Mesothelial cell of epicardium (in vitro differentiated cells): ENCODE measurements at places on chromosomes 3 and 15.

DNA sequence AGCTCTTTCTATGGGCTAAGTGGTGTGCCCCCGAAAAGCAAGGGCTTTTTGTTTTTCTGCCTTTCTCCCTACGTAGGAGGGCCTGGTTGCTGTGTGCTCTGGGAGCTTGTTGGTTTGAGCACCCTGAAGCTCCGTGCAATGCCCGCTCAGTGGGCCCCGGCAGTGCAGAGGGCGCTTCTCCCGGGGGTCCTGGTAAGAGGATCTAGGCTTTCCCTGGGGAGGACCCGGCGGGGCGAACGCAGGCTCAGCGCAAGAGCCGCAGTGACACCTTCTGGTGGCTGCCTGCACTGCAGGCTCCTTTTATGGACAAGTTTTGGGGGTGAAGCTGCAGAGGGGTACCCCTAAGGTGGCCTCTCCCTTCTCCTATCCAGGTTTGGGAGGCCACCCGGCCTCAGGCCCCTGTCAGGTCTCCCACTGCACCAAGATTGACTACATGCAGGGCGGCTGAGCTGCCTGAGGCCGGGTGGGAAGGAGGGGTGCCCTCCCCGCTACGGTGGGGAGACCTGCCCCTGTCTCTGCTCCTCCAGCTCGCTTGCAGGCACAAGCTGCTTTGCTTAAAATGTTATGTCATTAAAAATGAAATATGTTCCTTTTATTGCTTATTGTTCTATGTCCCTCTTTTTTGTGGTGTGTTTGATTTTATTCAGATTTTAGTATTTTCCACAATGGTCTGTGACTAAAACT lies 387.9 kb downstream of the GABRG3 start:
- peak; percentile 75 for DNase-seq

DNA sequence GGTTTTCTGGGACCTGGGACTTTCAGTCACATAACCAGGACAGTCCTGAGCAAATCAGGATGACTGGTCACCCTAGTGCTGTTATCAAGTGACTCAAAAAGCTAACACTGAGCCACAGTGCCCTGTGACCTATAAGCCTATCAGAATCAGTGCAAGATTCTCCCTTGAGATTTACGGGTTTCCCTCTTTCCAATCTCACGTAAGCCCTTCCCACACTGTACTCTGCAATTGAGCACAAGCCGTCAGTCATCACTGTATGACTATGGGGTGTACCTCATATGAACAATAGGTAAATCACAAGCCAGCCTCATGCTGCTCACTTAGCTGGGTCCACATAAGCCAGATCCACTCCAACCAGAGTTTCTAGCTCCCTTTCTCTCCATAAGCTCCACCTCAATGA lies 21.0 kb upstream of the CLDN18 start:
- DNase-seq, result no peak

DNA sequence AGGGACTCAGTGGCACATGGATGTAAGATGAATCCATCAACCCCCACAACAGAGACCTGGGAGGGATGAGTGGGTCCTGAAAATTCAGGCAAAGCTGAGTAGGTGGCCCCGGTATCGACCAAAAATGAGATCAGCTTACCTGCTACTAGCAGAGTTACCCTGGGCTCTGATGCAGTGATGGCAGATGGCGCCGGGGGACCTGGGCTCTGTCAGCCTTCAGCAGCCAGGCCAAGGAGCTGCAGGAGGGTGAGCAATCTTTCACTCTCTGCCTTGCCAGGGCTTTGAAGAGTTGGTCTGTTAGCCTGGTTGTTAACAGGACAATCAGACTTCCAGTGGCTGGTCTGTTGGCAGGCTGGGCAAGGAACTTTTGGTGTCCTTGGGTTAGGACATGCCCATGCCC lies 1054.8 kb downstream of the SI start:
- DNase-seq, result no peak

DNA sequence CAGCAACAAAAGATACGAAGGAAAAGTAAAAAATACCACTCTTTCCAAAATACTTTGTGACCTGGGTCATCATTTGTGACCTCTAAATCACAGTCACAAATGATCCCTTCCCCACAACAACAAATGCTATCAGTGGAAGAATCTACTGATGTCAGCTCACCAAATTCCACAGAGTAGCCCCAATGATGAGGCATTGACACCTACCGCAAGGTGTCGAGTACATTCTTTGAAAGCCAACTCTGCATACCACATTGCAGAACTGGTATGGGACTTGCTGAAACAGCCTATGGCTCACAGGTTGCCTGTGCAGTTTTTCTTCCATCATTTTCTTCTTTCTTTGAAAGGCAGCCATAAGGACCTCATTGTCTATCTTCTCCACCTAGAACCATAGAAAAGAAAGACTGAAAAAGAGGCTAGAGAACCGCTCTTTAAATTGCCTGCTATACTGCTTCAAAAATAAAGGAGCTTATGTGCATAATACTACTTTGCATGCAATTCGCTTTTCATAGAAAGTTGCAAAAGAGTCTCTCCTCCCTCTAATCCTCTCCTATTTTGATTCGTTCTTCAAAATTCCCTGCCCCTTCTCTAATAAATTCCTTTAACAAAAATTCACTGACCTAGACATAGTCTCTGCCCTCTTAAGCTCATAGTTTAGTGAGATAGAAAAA lies 21.4 kb upstream of the KPNA1 start:
- DNase-seq, result no peak

DNA sequence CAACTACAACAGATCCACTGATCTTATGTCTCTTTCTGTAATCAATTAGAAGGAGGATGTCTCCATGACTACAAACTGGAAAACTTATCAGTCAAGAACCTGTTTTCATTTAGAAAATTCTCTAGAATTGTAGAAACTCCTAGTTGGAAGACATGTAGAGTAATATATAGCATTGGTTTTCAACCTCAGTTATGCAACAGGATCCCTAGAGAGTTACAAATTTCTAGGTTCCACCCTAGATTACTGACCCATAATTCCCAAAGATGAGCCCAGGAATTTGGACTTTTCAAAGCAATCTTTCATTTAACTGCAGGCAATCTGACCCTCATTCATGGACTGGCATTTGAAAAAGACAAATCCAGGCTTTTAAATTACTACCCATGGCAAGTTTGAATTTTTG lies 116.9 kb upstream of the RAP2B start:
- DNase-seq, result no peak

GRCh38 chr15:68787609-68788263 lies 33.0 kb downstream of the ANP32A start:
- no peak for DNase-seq

- no peak for DNase-seq
These were observed 481.5 kb downstream of the PDCD6IP start for GRCh38 chr3:34279901-34280300.

- DNase-seq, result no peak
These were observed 12.7 kb upstream of the ST3GAL6 start for GRCh38 chr3:98750276-98750919.

GRCh38 chr3:20334842-20335241 lies 148.8 kb upstream of the SGO1 start:
- no peak for DNase-seq

GRCh38 chr3:38966811-38967692 lies 84.7 kb downstream of the SCN11A start:
- DNase-seq, result no peak

GRCh38 chr3:57805674-57806073 lies 49.6 kb downstream of the SLMAP start:
- DNase-seq, result no peak

GRCh38 chr3:151156618-151157216 lies 46.3 kb downstream of the GPR171 start:
- DNase-seq, result no peak

GRCh38 chr15:94844198-94844537 lies 612.8 kb downstream of the MCTP2 start:
- no peak for DNase-seq

DNA sequence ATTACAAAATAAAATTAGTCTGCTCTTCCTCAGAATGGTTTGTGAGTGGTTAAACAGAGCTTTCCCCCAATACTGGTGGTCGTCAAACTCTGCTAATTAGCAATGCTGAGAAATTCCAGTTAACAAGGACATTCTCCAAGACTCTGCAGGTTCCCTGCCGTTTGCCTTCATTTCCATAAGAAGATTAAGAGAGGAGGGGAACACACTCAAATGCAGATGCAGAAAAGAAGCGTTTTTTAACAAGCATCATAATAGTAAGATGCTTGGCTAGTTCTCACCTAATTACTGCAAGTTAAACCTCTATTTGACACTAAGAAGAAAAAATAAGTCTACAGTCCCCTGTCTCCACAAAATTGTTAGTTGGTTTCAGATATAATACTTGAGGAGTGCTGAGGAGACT lies 3.7 kb upstream of the SOX2 start:
- no peak for DNase-seq

DNA sequence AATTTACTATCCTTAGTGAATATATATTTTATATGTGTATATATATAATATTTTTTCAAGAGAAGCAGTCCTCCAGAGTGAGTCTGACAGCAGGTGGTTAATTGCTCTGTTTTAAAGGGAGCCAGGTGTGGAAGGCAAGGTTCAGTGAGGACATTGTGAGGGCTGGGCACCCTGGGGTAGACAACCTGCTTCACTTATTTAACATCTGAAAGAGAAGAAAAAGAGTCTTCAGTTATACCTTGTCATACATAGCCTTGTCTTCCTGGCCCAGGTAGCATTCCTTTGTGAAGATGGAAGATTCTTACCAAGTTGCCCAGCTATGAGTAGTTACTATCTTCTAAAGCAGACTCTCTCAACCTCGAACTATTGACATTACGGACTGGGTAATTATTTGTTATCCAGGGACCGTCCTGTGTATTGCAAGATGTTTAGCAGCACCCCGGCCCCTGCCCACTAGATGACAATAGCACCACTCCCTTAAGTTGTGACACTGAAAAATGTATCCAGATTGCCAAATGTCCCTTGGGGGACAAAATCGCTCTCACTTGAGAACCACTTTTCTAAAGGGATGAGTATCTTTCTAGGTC lies 336.0 kb upstream of the TRIM42 start:
- no peak for DNase-seq

DNA sequence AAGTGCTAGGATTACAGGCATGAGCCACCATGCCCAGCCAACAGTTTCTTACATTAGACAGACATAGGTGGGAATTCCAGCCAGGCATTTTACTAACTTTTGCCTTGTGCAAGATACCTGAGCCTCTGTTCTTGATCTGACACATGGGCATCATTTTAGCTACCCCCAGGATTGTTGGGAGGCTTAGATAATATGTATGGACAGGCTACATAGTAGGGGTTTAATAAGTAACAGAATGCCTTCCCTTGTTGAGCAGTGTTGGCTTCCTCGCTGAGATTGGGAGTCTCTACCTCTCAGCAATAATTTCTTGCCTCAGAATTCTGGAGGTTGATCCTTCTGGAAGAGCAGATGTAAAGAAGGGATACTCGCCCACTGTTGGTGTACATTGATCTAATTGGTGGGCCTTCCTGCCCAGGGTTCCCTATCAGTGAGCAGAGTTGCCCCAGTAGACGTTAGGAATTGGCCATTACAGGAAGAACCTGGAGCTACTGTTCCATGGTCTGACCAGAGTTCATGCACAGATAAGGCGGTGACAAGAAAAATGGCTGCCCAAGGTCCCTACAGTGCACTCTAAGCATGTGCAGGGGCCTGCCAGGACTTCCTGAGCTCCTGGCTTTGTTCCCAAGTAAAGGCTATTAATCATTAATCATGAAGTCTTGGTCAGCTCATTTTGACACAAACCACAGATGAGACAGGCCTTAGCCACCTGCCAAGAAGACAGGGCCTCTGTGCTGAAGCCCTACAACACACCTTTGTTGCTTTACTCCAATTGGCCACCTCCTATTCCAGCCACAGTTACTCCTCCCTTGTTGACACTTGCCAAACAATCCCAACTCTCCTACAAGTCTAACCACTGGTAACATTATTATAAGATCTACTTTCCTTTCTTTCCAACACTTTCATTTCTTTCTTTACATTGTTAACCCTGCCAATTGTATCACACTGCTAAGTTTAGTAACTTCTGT lies 5.0 kb upstream of the IL17RE start:
- no peak for DNase-seq

DNA sequence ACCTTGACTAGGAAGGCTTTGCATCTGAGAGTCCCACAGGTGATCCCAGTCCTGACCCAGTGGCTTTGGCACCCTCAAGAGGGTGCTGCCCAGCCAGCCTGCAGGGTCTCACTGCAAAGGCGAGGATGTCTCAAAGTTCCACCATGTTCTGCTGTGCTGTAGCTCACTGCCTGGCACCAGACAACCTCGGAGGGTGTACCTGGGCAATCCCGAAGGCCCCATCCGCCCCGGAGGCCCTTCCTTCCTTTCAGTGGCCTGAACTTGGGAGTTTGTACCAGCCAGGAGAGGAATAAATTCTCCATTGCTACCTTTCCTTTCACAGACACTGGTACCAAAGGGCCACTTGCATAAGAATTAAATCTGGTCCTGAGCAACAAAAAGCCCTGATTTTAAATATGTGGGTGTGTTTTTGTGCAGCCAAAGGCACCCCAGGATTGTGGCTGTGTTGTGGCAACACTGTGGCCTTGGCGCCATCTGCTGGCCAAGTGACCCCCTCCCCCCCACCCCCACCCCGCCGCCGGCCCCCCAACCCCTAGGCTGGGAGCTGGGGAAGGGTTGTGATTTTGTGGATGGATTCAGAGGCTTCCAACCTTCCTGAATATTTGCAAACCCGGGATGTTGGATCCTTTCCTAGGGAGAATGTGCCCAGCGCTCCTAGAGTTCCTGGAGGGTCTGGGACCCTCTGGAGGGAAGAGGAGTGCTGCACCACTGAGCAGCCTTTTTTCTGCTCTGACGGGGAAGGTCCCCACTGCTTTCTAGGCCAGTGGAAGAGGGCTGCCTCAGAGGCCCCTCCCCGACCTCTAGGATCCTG lies 9.7 kb upstream of the PTPN23 start:
- no peak for DNase-seq

DNA sequence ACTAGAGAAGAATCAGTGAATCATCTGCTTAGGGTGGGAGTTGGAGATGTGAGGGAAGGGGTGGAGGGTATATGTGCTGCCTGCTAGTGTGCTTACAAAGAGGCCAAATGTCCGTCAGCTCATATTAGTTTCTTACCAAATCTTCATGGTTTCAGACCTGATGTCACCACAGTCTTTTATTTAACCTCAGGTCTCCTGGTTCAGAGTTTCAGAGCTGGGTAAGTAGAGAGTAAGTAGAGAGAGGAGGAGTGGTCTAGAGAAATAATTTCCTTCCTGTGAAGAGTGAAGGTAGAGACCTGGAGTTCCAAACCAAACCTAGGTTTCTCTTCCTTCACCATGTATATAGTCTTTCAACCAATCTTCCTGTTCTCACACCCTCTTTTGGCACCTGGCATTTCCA lies 17.5 kb upstream of the P2RY1 start:
- no peak for DNase-seq

GRCh38 chr15:61064651-61065050 lies 164.5 kb downstream of the RORA start:
- no peak for DNase-seq

GRCh38 chr15:45112143-45112590 lies 1.8 kb downstream of the DUOX2 start:
- no peak for DNase-seq

DNA sequence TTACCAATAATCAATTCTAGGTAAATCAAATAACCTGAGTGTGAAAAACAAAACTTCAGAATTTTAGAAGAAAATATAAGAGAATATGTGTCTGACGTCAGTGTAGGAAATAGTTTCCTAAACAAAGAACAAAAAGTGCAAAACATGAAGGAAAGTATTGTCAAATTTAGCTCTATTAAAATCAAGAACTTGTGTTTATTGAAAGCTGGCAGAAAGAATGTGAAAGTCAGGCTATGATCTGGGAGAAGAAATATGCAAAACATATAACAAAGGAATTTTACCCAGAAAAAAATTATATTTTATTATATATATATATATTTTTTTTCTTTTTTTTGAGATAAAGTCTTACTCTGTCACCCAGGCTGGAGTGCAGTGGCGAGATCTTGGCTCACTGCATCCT lies 129.1 kb upstream of the ANKRD28 start:
- no peak for DNase-seq
